ENCODE measurements at places on chromosomes 3 and 15. TPM values are rescaled to one million over a fixed set of nuclear protein-coding genes. Genes with fewer than 3 reads are reported as not detected.

SLC28A2 gene
- not detected for total RNA-seq

FAM43A gene
- total RNA-seq, result 4.8 TPM

A4GNT gene
- total RNA-seq, result not detected

ANKRD34C gene
- not detected for total RNA-seq

GOLGA8M gene
- total RNA-seq, result not detected

SEMA5B gene
- total RNA-seq, result not detected

SLC2A2 gene
- total RNA-seq, result 0.51 TPM

TMEM212 gene
- not detected for total RNA-seq

PKM gene
- 946 TPM for total RNA-seq

BTLA gene
- total RNA-seq, result not detected

C3orf20 gene
- total RNA-seq, result 0.11 TPM

ST8SIA2 gene
- total RNA-seq, result not detected

PLA2G4E gene
- not detected for total RNA-seq

GOLGA8T gene
- total RNA-seq, result not detected

KLHL25 gene
- 6.8 TPM for total RNA-seq

TCF12 gene
- 62.2 TPM for total RNA-seq

EOMES gene
- total RNA-seq, result not detected

TRIM71 gene
- not detected for total RNA-seq

PLSCR2 gene
- total RNA-seq, result not detected

ASB14 gene
- total RNA-seq, result 2.5 TPM

OR5K2 gene
- total RNA-seq, result not detected

RTP1 gene
- not detected for total RNA-seq

SORD gene
- 11.6 TPM for total RNA-seq

KATNBL1 gene
- 24.9 TPM for total RNA-seq

CPLX3 gene
- total RNA-seq, result not detected

RETNLB gene
- not detected for total RNA-seq

ZNF620 gene
- 0.33 TPM for total RNA-seq

CRYGS gene
- total RNA-seq, result not detected

CELF6 gene
- total RNA-seq, result 2.4 TPM

SLC22A13 gene
- 0.29 TPM for total RNA-seq

IQCH gene
- total RNA-seq, result 0.25 TPM

ADGRG7 gene
- 0.58 TPM for total RNA-seq

SLCO3A1 gene
- 1.3 TPM for total RNA-seq

LRRIQ4 gene
- total RNA-seq, result 0.13 TPM

CCNB2 gene
- total RNA-seq, result 0.62 TPM

PP2D1 gene
- total RNA-seq, result not detected

XPC gene
- total RNA-seq, result 28.7 TPM

SLC9C1 gene
- not detected for total RNA-seq

Data from gastrocnemius medialis (tissue), 4 donors.